LHCN-M2 (cell line): ENCODE measurements at places on chromosomes 11 and 22. TPM values are rescaled to one million over a fixed set of nuclear protein-coding genes. Genes with fewer than 3 reads are reported as not detected.

Gene ANO3
- total RNA-seq: not detected in 2 replicates

- DNase-seq: peak; percentile 33
Observed at GRCh38 chr11:62721994-62722393, 5.3 kb downstream of the HNRNPUL2 start.

DNA sequence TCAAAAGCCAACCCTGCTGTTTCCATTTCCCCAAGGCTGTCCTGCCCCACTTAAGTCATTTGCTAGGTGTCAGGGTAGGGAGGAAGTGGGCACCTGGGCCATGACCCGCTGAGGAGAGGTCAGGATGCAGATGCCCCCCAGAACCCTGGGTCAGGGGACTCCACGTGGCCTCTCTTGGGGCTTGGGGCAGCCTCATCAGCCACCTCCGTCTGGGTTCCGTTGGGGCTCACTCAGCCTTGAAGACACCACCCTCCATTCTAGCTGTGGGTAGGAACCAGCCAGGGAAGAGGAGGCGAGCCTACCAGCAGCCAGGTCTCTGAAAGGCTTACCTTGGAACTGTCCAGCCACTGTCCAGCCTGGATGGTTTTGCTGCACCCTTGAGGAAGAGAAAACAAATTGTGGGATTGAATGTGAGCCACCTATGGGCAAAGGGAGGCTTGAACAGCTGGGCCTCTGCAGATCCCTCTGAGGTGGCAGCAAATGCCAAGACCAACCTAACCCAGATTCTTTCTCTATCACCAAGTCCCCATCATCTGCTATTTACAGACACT lies 2.5 kb downstream of the APOL4 start:
- no peak for DNase-seq

GRCh38 chr11:3840004-3840869 lies 522 bp downstream of the RHOG start:
- no peak for DNase-seq

GRCh38 chr11:126990716-126991480 lies 9.7 kb downstream of the KIRREL3 start:
- DNase-seq: peak; percentile 48

DNA sequence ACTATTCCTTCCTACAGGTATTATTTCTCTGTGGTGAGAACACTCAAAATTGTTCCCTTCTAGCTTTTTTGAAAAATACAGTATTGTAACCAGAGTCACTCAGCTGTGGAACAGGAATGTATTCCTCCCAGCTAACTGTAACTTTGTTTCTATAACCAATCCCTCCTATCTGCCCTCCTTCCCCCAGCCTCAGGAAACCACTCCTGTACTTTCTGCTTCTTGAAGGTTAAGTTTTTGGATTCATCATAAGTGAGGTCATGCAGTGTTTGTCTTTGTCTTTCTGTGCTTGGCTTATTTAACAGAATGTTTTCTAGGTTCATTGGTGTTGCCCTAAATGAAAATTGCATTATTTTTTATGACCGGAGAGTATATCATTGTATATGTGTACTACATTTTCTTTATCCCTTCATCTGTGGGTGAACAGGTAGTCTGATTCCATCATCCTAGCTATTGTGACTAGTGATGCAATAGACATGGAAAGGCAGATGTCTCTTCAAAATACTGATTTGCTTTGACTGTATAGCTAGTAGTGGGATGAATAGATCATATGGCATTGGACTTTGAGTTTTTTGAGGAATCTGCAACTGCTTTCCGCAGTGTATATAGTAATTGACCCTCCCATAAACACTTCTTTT lies 112.9 kb upstream of the GRK3 start:
- no peak for DNase-seq

GRCh38 chr11:117144477-117145392 lies 648 bp downstream of the PAFAH1B2 start:
- DNase-seq: peak; percentile 58

GRCh38 chr22:40533712-40534378 lies 102.7 kb downstream of the MRTFA start:
- peak; percentile 78 for DNase-seq

Gene FGF19
- 0.11 TPM in 1 of 2 replicates, not detected in the other for total RNA-seq

Gene UCP3
- total RNA-seq: 0.71 and 1.1 TPM in 2 replicates

GRCh38 chr22:43305806-43306205 lies 37.4 kb downstream of the SCUBE1 start:
- no peak for DNase-seq

GRCh38 chr11:118998822-118999221 lies 884 bp downstream of the CENATAC start:
- DNase-seq: peak; percentile 68

- peak; percentile 44 for DNase-seq
Observed at GRCh38 chr11:3855808-3856491, 486 bp downstream of the STIM1 start.

- peak; percentile 73 for DNase-seq
Observed at GRCh38 chr11:5367448-5368074, 16.1 kb upstream of the OR51M1 start.

GRCh38 chr11:119335655-119336543 lies 1.6 kb downstream of the RNF26 start:
- DNase-seq: peak; percentile 74

- DNase-seq: no peak
Observed at GRCh38 chr11:19739872-19740271, 27.2 kb downstream of the NAV2 start.

GRCh38 chr11:134609361-134610115 lies 197.5 kb upstream of the B3GAT1 start:
- DNase-seq: no peak

Gene OR4C16
- not detected in 2 replicates for total RNA-seq

DNA sequence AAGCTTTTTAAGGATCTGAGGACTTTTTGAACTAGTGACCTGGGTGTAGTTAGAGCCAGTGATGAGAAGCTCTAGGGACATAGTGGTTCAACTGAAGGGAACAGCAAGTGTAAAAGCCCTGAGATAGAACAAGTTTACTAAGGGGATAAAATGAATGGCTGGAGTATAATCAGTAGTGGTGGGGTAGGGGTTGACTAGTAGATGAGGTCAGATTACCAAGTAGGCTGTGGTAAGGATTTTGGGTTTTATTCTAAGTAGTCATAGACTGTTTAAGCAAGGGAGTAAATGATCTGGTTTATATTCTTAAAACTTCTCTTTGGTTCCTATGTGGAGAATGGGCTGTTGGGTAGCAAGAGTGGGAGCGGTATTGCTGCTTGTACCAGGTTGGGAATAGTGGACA lies 15.3 kb downstream of the TRIM44 start:
- DNase-seq: no peak

- DNase-seq: no peak
Observed at GRCh38 chr22:44201665-44202064, 20.9 kb downstream of the PARVG start.

- no peak for DNase-seq
Observed at GRCh38 chr11:44275241-44275640, 34.7 kb downstream of the ALX4 start.

Gene APOL4
- 0.17 TPM in 1 of 2 replicates, not detected in the other for total RNA-seq

- no peak for DNase-seq
Observed at GRCh38 chr11:23959462-23959861, 537.4 kb upstream of the LUZP2 start.

DNA sequence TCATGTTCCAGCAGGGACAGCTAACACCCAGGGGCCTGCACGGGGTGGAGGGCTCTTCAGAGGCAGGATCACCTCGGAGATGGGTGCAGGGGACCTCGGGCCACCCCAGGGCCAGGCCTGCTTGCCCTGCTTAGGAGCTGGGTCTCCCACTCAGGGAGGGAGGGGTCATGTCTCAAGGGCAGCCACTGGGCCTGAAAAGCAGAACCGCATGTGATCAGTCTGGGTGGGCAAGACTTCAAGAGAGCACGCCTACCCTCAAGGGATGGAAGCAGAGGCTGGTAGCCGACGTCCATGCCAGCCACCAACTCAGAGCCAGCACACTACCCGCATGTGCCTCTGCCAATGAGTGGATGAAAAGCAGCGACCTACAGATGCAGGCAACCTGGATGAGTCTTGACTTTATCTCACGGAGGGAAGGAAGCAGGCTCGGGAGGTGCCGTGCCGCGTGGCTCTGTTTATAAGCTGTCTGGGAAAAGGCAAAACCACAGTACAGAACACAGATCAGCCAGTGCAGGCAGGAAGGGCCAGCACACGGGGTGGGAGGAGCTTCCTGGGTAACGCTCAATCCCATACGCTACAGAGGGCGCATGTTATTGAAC lies 16.0 kb downstream of the TBX1 start:
- no peak for DNase-seq

DNA sequence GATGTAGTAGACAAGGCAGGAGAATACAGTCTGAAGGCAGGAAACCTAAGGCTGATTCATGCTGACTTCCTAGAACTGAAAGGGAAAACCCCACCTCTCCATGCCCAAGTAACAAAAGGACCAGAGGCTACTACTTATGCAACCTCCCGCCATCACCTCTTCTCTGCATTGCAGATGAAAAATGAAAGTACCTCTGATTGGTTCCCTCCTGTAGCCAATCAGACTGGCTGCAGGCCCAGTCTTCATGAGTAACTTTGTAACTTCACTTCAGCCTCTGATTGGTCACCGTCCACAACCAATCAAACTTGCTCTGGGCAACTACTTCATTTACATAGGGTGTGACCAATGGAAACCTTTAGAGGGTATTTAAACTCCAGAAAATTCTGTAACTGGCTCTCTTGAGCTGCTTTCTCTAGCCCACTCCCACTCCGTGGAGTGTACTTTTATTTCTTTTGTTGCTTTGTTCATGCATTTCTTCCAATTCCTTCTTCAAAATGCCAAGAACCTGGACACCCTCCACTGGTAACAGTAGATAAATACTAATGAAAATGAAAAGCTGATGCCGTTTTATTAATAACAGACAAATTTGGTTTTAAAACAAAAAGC lies 5.2 kb upstream of the MAP6 start:
- peak; percentile 54 for DNase-seq

DNA sequence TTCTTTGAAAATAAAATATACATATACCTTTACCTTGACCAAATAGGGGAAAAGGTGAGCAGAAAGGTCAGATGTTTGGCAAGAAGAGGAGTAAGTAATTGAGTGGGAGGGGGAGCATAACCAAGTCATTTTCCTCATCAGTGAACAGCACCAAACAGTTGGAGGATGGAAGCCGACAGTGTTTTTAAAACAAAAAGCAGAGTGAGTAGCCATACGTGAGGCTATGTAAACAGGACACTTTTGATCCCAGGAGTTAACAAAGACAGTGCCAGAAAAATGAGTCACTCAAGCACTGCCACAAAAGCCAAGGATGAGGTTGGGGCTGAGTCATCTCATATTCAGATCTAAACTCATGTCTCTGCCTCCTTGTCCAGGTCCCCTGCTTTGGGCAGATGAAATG lies 734.7 kb downstream of the KCNA4 start:
- peak; percentile 96 for DNase-seq

DNA sequence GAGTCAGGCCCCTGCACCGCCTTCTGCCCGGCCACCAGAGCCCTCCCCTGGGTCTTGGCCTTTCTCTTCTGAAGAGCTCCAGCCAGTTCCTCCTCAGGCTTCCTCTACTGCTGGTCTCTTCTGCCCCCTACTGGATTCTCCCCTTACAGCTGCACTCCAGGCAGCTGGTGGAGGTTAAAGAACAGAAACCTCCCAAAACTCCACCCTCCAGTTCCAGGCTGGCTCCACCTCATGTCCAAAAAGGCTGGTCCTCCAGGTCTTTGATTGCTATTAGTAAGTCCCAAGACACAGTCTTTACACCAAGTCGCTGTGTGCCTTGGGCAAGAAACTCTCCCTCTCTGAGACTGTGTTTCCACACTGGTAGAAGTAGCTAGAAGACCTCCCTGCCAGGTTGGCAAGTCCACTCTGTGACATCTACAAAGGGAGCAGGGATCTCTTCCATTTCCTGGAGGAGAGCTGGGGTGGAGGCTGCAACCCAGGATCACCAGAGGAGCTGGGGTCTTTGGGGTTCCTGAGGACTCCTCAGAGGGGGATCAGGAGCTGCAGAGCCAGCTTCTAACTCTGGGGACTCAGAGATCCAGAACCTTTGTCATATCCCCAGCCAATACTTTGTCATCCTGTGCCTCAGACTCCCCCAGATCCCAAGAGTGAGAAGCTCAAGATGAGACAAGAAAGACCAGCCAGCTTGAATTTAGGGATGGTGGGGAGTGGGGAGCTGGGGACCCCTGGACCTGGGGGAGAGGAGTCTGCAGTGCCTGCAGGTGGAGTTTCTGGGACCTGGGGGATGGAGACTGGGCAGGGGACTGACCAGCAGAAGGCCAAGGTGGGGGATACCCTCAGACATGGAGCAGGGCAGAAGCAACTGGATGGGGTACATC lies 3.4 kb upstream of the IGLL5 start:
- DNase-seq: peak; percentile 39

DNA sequence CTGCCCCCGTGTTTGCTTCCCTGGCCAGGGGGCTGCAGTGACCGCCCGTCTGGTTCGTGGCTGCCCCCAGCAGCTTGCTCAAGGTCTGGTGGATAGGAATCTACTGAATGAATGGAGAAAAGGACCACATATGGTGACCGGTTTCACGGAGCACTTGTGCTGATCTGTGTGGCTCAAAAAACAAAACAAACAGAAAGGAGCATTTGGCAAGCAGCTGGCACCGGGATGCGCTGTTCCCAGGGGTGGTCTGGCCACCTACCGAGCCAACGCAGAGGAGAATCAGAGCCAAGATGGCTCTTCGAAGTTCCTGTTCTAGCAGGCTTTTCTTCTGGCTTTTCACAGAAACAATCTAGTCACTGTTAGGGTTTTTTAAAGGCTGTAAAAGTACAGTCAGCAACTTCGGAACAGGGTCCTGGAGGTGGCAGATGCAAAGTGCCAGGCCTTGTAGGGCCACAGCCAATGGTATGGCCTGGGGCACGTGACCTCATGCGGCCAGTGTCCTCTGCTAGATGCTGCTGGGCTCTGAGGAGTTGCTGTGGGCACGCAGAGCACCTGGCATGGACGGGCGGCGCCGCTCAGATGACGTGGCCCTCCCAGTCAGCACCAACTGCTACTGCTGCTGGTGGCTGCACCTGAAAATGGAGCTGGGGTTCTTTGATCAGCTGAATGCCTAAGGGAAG lies 27.3 kb upstream of the PACSIN2 start:
- DNase-seq: no peak

GRCh38 chr11:95088946-95089619 lies 563 bp upstream of the ENDOD1 start:
- no peak for DNase-seq

DNA sequence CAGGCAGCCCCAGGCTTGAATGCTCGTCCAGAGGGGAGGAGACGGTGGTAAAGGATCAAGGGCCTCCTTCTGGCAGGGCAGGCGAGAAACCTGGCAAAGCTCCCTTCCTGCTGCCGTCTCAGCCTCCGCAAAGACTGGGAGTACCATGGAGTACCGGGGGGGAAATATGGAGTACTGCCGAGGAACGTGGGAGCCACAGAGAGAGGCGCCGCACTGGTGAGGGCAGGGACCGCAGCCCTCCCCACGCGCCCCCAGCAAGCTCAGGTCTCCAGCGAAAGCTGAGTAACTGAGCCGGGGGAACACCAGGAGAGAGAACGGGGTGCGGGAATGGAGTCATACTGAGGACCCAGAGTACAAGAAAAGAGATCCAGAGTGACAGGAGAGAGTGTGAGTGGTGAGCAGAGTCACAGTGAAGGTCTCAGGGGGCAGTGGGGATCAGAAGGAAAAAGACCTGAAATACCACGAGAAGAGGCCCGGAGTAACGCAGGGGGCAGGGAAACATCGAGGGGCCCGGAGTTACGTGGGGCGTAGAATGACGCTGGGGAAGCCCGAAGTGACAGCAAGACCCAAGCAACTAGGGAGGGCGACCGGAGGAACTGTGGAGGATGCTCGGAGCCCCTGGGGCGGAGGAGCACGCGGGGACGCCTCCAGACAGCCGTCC lies 740 bp downstream of the EML3 start:
- DNase-seq: peak; percentile 69
